Left lobe of liver (tissue), 2 donors: ENCODE measurements at places on chromosomes 11 and 22.

- DNase-seq = no peak
Measured at GRCh38 chr11:84969103-84969502, 658.0 kb downstream of the DLG2 start.

DNA sequence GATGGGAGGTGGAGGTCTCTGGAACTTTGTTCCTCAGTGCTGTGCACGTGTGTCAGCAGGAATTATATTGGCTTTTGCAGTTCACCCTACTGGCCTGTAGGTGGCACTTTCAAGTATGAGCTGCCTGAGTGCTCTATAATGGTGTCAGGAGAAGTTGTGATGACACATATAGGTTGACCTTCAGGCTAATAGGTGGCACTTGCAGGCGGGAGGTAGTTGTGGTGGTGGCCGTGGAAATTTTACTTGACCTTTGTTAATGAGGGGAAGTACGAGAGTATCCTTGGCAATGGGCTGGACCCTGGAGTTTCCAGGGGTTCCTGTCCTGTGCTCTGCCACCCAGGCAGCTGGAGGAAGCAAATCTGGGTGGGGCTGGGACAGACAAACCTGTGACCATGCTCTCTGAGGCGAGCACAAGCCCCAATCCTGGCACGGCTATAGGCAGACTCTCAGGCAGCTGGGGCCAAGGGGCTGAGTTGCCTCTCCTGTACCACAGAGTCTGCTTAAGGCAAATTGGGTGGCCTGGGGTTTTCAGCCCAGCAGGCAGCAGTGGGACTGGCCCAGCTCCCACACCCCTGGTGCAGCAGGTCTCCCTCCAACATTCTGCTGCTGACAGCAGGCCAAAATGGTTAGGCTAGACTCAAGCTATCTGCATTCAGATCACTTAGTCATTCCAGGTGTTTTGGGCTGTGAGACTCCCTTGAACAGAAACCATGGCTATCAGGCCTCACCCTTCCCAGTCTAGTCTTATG, 147.5 kb upstream of the CTSC start:
- DNase-seq = no peak

- peak; percentile 83 for DNase-seq
Measured at GRCh38 chr22:23256986-23257888, 76.9 kb downstream of the BCR start.

GRCh38 chr11:104858882-104859775, 39.1 kb downstream of the CASP12 start:
- DNase-seq = no peak

DNA sequence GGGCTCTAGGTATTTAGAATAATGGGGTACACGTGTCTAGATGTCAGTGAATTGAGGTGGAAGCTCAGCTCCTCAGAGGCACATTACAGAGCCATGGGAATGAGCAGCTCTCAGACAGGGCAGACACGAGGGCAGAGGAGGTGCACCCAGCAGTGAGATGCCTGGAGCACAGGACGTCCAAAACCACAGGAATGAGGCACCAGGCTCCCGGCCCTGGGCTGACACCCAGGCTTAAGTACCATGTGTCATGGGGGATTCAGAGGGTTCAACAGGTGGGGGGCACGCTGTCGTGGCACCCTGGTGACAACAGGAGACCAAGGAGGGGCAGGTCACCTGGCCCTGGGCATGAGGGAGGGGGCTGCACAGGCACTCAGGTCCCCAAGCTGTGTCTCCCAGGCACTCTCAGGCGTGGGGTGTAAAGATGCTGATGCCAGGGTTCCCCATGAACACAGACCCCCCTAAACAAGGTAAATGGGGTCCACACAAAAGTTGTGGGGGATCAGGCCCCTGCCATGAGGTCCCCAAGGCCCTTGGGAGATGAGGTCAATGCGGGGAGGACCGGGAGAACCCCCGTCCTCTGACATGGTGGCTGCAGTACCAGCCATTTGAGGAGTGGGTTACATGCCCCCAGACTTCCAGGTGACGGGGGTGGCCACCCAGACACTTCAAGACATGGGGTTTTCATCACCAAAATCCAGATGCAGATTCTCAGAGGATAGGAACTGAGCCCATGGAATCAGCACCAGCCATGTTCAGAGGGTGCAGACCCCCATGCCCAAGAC, 5.6 kb upstream of the SYT8 start:
- no peak for DNase-seq

DNA sequence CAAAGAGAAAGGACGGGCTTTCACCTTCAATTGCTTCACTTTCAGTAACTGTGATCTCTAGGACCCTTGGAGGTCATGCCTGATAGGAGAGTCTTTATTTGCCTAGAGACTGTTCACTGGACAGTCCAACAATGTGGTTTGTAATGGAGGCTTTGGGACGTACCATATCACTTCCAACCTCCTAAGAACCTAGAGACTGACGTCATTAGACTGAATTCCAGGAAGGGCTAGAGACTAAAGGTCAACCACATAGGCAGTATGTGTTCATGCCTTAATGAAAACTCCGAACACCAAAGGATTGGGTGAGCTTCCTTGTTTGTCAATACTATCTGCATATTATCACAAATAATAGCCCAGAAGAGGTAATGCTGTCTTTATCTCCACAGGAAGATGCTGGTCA, 53.7 kb upstream of the CNTN5 start:
- no peak for DNase-seq

DNA sequence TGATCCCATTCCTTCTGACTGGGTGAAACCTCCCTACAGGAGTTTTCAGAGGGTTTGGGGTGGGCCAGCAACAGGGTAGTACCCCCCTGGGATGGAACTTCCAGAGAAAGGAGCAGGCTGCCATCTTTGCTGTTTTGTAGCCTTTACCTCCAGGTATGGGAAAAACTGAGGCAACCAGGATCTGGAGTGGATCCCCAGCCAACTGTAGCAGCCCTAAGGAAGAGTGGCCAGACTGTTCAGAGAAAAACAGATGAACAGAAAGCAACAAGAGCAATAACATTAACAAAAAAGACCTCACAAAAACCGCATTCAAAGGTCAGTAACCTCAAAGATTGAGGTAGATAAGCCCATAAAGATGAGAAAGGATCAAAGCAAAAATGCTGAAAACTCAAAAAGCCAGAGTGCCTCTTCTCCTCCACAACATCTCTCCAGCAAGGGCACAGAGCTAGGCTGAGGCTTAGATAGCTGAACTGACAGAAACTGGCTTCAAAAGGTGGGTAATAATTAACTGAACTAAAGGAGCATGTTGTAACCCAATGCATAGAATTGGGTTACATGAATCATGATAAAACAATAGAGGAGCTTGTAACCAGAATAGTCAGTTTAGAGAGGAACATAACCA, 1288.6 kb upstream of the CNTN5 start:
- DNase-seq = no peak

GRCh38 chr11:73347067-73347466, 29.1 kb upstream of the RELT start:
- DNase-seq = no peak

DNA sequence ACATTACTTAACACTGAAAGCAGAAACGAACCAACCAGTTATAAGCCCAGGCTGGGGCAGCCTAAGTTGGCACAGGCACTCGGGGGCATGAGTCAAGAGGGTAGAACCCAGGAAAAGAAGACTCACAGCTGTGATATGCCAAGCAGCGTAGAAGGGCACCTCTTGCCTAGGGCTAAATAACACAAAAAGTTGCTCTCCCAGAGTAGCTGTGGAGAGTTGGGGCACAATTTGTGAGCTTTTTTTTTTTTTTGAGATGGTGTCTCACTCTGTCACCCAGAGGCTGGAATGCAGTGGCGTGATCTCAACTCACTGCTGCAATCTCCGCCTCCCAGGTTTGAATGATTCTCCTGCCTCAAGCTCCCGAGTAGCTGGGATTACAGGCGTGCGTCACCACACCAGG, 8.8 kb downstream of the CLMP start:
- no peak for DNase-seq

DNA sequence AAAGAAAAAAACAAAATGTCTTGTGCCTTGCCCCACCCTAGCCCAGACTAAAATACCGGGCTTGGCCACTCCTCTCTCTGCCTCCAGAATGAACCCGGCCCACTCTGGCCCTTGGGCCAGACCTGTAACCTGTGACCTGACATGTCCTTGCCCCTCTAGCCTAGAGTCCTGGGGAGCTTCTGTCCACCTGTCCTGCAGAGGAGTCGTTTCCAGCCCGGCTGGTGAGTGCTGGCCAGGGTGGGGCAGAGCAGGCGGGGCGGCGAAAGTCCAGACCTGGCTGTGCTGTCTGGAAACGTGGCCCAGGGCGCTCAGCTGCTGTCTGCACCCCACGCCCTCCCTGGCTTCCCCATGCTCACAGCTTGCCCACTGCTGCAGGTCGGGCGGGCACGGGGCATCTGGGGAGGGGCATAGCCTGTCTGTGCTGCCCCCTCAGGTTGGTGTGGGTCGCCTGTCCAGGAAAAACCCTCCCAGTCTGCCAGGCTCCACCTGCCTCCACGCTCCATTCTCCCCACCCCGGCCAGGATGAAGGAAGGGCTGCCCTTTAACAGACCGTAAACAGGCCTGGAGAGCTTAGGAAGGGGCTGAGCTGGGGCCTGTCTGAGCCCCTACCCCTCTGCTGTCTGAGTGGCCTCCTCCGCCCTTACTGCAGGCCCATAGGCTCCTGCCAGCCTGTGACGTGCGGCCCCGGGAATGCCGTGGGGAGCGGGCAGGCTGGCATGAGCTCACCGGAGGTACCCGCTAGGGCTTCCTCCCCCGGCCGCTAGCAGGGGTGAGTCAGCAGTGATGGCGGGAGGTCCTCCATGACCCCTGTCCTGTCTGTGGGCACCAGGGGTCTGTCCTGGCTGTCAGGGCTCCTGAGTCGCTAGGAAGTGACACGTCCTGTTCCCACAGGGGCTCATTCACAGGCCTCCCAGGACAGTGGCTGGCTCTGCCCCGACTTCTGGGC, 1.9 kb downstream of the CD151 start:
- peak; percentile 92 for DNase-seq

DNA sequence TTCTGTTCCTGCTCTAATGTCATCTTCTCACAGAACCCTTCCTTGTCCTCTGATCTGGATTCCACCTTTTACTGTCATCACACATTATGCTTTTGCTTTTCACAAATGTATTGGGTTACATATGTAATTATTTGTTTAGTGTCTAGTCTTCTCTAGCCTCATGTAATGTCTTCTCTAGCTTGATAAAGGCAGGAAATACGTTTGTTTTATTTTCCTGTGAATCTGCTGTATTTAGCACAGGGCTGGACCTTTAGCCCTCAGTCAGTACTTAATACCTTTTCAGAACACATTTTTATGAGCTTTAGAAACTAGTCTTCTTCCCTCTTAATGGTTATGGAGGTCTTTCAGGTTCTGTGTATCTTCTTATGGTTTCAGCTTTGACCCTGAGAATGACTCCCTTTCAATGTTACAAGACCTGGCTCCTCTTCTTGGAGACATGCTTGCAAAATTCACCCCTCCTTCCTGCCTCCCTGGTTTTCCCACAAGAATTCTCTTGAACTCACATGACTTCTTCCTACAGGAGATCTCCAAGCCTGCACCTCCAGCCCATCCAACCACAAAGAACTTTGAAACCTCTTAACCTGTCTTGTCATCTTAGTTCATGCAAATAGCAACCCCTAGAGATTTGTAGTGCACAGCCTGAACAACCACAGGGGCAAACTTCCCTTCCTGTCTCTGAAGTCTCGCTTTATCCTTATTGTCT, 132.7 kb upstream of the DDI1 start:
- no peak for DNase-seq

GRCh38 chr11:72918851-72919250, 104.6 kb downstream of the ATG16L2 start:
- no peak for DNase-seq

GRCh38 chr22:30314915-30315314, 11.8 kb downstream of the TBC1D10A start:
- DNase-seq = no peak

DNA sequence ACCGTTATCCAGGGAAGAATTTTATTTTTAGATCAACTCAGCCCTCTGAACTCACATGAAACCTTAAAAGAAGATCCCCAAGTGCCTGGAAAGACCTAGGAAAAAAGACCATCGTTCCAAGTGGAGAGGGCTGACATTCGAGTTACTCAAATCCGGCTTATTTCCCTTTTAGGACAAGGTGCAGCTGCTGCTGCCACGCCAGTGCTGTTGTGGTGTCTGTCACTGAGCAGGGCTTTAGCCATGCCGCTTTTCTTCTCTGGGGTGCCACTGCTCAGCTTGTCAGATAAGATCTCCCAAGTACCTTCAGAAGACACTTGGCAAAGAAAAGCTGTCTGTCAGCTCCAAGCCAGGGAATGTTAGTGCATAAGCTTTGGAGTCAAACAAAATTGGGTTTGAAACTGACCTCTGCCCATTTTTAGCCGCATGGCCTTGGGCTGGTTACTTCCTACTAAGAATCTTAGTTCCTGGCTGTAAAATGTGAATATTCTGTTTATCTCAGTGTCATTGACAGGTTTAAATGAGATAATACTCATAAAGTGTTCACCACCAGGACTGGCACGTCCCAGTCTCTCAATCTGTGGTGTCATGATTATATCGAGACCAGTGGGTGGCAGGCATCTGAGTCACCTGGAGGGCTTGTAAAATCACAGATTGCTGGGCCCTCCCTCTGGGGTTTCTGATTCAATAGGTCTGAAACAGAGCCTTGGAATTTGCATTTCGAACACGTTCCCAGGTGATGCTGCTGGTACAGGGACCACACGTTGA, 117.5 kb downstream of the PKNOX2 start:
- no peak for DNase-seq

- no peak for DNase-seq
Measured at GRCh38 chr11:3124821-3125220, 40.3 kb downstream of the OSBPL5 start.

DNA sequence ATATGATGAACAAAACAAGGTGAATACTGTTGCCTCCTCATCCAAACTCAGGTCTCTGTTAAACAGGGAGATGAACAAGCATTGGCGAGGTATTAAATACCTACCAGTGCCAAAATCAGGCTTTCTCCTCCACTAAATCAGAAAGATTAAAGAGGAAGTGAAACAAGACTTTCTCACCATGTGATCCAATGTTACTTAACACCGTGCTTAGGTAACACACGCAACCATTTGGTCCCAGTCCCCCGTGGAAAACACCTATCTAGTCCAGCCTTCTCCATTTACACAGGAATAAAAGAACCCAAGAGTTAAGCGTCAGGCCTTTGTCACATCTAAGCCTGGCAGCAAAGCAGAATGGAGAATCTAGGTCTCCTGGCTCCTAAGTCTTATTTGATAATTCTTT, 34.5 kb downstream of the TENM4 start:
- DNase-seq = no peak

DNA sequence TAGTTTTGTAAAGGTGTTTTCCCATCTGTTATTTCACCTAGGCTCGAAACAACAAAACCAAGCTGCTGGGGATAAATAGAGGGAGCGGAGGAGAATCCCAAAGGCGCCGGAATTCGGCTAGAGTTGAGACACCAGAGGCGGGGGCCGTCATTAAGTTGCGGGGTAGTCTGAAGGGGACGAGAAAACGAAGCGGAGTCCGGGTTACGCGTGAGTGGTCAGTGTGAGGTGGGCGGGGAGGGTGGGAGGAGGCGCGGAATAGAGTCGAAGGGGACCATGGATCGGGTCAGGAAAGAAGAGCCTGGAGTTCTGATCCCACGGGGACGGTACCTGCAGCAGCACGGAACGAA, 361 bp downstream of the SRPRA start:
- no peak for DNase-seq

- no peak for DNase-seq
Measured at GRCh38 chr11:57279116-57279515, 42.1 kb upstream of the APLNR start.

- DNase-seq = no peak
Measured at GRCh38 chr11:16167706-16168487, 188.4 kb downstream of the SOX6 start.

GRCh38 chr11:120774591-120775386, 249.1 kb upstream of the TBCEL start:
- no peak for DNase-seq
